ENCODE measurements at places on chromosomes 6 and 20.

GRCh38 chr6:134667111-134667510 is 282.8 kb downstream of the ALDH8A1 start:
- peak; percentile 47 for DNase-seq

- no peak for DNase-seq
Observed at GRCh38 chr20:44527716-44528199, 5.9 kb upstream of the SERINC3 start.

DNA sequence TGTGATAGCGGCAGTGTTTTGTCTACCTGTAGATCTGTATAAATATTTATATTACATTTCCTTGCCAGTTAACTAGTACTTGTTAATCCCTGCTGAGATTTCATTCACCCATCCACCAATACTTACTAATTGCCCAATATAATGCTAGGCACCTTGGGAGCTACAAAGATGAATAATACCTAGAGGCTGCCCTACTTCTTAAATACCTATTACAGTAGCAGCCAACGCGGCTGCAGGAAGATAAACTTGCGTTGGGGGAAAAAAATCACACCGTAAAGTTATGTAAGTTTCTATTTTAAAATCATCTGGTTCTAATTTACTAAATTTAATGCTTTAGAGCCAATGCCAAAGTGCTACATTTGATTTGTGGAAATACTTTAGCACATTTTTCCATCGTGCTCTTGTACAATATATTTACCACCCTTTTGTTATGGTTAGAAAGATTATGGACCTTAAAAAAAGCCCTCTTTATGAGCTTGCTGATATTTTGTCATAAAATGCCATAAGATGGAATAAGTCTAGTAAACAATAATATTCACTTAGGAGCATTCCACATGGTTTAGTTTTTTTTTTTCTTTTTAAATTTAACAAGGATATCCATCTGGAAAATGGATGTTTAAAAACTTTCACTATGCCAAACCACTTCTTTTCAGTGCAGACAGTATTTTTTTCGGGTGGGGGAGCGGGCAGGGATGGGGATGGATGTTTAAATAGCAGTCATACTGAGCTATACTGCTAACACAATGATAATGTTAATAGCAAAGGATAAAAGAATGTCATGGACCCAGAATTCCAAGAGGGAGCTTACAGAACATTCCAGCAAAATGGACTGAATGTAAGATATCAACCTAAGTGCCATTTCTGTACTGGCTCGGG is 13.2 kb upstream of the NEDD9 start:
- DNase-seq: peak; percentile 62

DNA sequence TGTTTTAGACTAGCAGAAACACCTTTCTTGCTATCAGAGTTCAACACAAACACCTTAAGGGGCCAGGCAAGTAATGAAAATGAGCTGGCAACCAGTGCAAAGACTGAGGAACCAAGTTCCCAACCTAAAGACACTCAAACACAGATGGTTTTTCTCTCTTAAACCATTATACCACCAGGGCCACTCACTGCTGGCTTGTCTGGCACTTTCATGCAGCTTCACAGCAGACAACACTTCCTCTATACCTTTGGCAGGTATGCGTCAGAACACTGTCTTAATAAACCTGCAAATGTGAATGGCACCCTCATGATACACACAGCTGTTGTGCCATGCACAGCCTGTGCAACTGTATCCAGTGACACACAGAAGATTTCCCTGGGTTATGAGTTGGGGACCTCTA is 41.6 kb downstream of the NFATC2 start:
- DNase-seq: no peak

GRCh38 chr20:32894711-32895355 is 36.1 kb downstream of the EFCAB8 start:
- no peak for DNase-seq

- no peak for DNase-seq
Observed at GRCh38 chr6:108732091-108732870, 115.9 kb upstream of the ARMC2 start.

GRCh38 chr6:56062836-56063235 is 184.5 kb downstream of the COL21A1 start:
- DNase-seq: no peak

- no peak for DNase-seq
Observed at GRCh38 chr6:89858041-89858440, 28.4 kb downstream of the CASP8AP2 start.

GRCh38 chr20:21719592-21720214 is 14.2 kb downstream of the PAX1 start:
- DNase-seq: peak; percentile 66

DNA sequence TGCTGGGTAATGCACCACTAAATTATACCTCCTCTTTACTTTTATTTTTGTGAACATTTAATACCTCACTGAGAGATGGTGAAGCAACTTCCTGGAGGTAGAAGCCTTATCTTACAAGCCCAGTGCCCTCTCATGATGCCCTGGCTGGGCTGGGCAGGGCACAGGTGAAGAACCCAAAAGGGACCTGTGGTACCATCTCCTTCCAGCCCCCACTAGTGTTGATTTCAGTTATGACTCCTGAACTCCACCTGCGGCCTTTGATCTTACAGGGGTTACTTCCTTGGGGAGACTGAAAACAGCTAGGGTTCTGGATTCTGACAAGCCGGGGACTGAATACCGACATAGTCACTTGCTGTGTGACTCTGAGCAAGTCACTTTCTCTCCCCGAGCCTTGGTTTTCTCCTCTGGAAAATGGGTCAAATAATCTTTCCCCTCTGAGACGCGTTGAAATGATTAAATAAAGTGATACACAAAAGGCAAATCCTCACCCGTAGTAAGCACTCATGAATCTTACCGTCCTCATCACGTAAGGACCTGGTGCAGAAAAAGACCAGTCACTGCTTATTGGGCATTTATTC is 1.2 kb downstream of the SLC13A3 start:
- DNase-seq: no peak

- no peak for DNase-seq
Observed at GRCh38 chr6:162684961-162685360, 42.6 kb downstream of the PRKN start.

DNA sequence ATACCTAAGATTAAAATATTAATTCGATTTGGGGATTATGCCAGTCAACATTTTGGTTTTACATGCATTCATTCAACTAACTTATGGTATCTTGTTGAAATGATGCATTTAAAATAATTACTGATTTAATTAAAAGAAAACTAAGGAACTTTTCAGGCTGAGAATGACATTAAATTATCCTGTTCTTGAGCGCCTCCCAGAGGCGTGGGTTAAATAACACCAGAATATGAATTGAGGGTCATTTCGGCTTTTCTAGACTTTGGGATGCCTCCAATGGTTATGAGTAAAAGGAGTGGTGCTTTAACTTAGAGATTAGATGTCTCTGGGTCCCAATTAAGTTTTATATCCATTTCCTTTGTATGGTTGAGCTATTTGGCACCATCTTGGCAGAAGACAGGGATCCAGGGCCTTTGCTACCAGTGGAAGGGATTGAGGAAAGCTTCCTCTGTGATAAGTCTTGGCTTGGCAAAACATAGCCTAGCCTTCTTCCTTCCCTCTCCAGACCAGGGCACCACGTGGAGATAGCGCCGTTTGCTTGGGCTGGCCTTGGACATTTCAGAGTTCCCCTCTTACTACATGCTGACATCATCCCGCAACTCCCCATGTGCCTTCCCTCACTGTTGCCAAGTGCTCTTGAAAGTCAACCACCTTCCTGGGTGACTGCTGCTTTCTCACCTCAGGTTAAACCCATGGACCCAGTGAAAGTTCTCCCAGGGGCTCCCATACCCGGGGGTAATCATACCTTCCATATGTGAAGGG is 28.7 kb downstream of the GNAS start:
- DNase-seq: no peak

DNA sequence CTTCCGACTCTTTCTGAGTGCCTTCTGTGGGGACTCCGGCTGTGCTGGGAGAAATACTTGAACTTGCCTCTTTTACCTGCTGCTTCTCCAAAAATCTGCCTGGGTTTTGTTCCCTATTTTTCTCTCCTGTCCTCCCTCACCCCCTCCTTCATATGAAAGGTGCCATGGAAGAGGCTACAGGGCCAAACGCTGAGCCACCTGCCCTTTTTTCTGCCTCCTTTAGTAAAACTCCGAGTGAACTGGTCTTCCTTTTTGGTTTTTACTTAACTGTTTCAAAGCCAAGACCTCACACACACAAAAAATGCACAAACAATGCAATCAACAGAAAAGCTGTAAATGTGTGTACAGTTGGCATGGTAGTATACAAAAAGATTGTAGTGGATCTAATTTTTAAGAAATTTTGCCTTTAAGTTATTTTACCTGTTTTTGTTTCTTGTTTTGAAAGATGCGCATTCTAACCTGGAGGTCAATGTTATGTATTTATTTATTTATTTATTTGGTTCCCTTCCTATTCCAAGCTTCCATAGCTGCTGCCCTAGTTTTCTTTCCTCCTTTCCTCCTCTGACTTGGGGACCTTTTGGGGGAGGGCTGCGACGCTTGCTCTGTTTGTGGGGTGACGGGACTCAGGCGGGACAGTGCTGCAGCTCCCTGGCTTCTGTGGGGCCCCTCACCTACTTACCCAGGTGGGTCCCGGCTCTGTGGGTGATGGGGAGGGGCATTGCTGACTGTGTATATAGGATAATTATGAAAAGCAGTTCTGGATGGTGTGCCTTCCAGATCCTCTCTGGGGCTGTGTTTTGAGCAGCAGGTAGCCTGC is 4.8 kb downstream of the PIM1 start:
- no peak for DNase-seq

GRCh38 chr6:31057426-31058003 is 47.2 kb downstream of the MUC22 start:
- DNase-seq: peak; percentile 73

GRCh38 chr6:89375427-89376267 is 23.1 kb upstream of the UBE2J1 start:
- no peak for DNase-seq

- DNase-seq: no peak
Observed at GRCh38 chr6:39280247-39280731, 33.9 kb downstream of the KCNK17 start.

- DNase-seq: no peak
Observed at GRCh38 chr6:15936503-15936902, 192.4 kb upstream of the MYLIP start.

DNA sequence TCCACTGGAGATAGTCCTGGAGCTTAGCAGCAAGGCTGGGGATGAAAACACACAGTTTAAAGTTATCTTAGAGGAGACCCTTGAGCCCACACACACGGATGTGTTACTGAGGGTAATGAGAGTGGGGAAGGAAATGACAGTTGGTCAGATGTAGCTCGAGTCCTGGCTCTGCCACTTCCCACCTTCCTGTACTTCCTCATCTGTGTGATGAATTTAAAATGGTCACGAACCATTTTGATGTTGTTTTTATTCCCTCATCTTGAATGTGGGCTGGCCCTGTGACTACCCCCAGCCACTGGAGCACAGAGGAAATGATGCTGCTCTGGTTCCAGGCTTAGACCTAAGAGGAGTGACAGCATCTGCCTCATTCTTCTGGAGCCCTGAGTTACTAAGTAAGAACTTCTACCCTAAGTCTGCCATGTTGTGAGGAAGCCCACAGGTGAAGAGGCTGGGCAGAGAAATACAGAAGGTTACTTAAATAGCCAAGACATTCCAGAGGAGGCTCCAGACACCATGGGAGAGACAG is 141.2 kb downstream of the NRN1 start:
- DNase-seq: no peak
